Stimulated activated CD4-positive, alpha-beta T cell treated with anti-CD3 and anti-CD28 coated beads, Interleukin-4, amount 100 ng/mL, for 24 hours (primary cell): ENCODE measurements at places on chromosomes 3 and 15.

- no peak for DNase-seq
These were observed 28.8 kb downstream of the ATG7 start for GRCh38 chr3:11300970-11301369.

DNA sequence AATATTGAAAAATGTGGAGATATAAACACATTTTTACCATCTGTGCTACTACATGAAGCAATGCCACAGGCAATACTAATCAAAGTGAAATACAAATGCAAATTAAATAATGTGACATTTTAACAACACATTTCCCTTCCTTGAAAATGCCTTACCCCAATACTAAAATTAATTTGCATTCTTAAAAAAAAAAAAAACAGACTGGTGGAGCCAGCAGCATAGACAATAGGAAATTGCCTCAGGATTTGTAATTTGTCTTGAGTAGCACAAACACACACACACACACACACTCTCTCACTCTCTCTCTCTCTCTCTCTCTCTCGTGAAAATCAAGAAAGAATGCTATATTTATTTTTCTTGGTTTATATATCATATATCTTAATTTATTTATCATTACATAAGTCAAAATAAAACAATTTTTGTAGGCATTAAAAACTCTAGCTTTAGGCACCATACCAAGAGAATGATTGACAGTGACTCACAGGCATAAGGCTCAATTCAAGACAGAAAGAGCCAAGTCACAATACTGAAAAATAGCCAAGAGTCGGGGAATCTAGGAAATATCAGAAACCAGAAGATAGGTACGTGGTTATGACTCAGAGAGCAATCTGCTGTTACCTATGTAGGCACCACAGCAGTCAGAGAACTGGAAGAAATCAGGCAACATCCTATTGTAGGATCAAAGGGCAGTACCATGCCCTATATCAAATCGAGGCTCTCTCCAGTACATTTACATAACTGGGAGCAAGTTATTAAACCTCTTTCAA lies 23.0 kb downstream of the SUCNR1 start:
- no peak for DNase-seq

- no peak for DNase-seq
These were observed 10.5 kb downstream of the ACOX2 start for GRCh38 chr3:58526515-58526957.

DNA sequence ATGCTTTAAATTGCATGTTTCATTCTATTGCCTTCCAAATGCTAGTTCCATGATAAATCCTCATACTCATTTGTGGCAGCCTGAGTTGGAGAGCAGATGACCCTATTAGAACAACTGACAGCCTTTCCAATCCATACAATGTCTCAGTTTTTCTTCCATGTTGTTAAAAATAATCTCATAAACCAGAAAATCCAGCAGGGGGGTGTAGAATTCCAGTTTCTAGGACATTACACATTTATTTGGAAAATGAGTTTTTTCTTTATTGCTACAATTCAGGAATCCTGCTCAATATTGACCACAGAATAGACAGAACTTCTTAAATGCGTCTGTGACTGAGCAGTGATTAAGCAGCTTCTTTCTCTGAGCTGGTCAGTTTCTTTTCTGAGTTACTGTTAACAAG lies 174.2 kb upstream of the ATP10A start:
- no peak for DNase-seq

DNA sequence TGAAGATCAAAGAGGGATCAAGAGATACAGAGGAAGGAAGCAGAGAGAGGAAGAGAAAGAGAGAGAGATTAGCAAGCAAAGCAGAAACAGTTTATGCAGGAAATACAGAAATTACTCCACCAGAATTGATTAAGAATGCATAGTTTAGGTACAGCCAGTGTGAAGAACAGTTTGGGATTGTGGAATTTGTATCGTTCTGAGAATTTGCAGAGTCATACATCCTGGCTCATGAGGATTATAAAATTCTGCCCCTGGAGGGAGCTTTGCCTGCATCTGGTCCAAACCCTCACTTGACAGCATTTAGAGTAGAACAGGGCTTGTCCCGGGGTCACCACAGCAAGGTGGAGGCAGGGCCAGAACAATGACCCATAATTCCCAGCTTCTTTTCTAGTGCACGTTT lies 44.1 kb downstream of the MASP1 start:
- DNase-seq = no peak

- DNase-seq = no peak
These were observed 32.2 kb upstream of the LACTB start for GRCh38 chr15:63089260-63090043.

DNA sequence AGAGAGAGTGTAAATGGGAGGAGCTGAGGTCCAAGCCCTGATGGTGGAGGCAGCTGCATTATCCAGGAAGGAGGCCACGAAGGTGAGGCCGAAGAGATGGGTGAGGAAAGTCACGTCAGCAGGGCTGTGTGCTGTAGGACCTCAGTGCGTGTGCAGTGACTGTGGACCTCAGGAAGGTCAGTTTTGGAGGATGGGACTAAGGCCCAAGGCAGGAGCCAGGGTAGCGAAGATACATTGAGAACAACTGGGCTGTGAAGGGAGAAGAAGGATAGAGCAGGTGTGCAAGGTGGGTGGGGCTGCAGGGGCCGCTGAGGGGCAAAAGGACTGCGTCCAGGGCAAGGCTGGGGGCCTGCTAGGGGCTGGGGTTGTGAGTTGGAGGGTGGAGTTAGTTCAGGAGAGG lies 4.9 kb downstream of the KLHL40 start:
- DNase-seq = no peak

- peak; percentile 17 for DNase-seq
These were observed 21.4 kb downstream of the FEM1B start for GRCh38 chr15:68298882-68299381.

GRCh38 chr3:49166752-49167556 lies 823 bp upstream of the CCDC71 start:
- DNase-seq = no peak

DNA sequence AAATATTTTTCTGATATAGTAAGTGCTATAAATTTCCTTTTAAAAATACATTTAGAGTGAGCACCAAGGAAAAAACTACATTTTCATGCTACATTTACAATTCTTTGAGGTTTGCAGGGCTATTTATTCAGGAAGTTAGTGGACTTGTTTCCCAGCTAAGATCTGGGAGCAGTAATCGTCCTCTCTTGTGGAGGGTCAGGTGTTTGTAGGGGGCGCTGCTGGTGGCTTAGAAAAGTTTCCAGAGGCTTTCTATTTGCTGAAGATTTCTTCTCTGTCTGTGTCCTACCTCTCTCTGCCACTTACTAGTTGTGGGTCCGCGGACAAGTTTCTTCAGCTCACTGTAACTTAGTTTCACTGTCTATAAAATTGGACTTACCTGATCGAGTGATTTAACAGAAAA lies 163.9 kb downstream of the PEX5L start:
- no peak for DNase-seq

- DNase-seq = no peak
These were observed 46.8 kb downstream of the DNAJC13 start for GRCh38 chr3:132464066-132464465.

DNA sequence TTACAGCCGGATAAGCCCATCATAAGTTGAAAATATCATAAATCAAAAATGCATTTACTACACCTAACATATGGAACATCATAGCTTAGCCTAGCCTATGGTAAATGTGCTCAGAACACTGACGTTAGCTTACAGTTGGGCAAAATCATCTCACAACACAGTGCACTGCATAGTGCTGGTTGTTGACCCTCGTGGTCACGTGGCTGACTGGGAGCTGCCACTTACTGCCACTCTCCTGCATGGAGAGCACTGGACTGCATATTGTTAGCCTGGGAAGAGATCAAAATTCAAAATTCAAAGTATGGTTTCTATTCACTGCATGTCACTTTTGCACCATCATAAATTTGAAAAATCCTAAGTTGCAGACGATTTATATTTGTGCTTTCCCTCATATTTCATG lies 94.0 kb upstream of the CACNA2D3 start:
- no peak for DNase-seq

GRCh38 chr3:175989161-175989560 lies 1130.0 kb downstream of the NAALADL2 start:
- DNase-seq = no peak

GRCh38 chr3:32453346-32453745 lies 49.3 kb downstream of the CMTM6 start:
- DNase-seq = no peak

DNA sequence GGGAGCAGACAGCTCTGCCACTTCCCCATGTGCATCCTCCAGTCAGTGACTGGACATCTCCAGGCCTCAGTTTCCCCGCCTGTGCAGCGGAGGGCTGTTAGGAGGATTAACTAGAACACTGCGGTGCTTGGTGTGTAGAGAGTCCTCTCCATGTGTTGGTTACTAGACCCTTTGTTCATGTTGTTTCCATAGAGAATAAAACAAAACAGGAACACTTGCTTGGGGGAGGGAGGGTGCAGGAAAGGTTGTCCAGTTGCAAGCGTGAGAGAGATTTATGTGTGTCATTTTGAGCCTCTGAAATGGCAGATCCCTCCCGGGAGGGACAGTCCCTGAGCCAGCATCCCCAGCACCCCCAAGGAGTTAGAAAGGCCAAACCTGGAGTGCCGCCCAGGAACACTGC lies 184.0 kb upstream of the LYSMD4 start:
- no peak for DNase-seq

DNA sequence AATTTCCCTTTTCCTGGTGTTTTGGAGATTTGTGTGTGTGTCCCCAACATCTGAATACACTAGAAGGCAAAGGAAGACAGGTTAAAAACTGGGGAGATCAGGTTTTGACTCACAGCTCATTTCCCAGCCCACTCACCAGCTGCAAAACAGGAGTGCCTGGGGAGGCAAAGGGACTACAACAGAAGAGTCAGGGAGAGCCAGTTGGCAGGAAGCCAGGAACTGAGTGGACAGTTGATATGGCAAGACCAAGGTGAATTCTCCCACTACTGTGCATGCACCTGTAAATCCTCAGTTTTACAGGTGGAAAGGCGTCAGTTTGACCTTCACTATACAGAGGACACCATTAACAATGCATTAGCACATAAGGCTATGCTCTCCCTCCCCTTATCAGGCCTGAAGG lies 901.5 kb upstream of the SEMA6D start:
- no peak for DNase-seq

- DNase-seq = no peak
These were observed 298.9 kb upstream of the NR2F2 start for GRCh38 chr15:96031426-96032110.

DNA sequence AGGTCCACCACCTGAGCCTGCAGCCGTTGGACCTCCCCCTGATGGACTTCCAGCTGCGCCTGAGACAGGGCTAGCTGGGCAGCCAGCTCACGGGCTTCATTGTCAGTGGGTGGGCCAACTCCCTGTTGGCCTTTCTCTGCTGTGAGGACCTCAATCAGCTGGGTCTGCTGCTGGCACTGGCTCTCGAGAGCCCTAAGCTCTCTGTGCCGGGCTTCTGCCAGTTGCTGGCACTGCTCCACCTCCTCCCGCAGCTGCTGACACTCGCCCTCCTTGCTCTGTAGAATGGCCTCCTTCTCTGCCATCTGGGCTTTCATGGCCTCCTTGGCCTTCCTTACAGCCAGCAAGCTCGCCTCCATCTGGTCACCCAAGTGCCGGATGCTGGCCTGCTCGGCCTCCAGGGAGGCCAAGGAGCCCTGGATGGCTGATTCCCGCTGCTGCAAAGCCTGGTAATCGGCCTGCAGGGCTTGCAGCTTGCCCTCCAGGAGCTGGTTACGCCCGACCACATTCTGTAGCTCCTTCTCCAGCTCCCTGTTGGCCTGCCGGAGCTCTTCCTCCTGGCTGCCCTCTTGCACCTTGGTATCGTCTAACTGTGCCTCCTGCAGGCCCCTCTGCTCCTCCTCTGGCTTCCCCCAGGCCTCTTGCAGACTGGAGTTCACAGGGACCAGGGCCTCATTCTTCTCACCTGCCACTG lies 23.8 kb downstream of the CXCR6 start:
- DNase-seq = no peak

DNA sequence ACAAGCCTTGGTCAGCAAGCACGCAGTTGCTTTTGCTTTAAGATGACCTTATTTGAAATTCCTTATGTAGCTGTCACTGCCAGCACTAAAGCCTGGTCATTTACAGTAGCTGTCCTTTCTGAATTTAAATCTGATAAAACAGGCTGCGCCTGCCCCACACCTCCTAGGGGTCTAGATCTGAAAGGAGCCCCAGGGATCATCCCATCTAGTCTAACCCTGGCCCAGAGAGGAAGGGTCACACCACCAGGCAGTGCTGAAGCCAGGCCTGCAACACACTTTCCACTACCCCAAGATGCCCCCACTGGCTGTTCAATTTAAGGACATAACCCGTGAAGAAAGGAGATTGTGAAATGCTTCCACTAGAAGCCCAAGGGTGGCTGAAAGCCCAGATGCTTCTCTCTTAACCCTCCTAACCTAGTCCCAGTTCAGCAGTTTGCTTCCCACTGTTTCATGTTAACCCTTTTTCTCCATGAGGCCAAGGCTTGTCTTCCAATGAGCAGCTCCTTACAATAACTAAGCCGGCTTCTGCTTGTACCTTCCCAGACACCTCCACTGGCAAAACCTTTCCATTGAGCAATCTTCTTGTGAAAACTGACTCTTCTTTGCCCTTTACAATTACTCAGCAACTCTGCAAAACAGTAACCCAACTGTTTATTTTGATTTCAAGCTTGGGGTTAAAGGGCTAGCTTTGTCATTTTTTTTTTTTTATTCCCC lies 198.9 kb upstream of the LPP start:
- DNase-seq = no peak

- no peak for DNase-seq
These were observed 234.5 kb downstream of the UACA start for GRCh38 chr15:70528816-70529215.

DNA sequence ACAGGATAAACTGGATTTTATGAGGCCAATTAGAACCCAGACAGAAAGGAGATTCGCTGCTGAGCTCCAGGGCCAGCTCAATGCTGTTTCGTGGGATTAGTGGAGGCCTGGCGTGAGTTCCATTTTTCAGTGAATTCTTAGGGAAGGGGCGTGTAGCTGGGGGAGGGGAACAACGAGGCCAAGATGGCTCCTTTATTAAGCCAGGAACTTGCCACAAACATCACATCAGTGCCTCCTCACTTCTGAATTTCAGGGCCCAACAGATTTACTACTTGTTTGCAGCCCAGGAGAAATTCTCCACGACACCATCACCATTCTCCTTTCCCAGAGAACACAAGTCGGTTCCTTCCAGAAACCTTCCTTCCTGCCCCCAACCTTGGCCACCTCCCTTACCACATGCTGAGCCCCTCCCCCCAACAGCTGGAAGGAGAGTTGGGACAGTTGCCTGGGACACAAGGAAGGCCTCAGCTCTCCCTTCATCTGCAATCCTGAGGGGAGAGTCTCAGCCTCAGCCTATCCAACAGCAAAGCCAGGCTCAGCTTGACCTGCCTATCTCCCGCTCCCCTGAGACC lies 5.8 kb downstream of the IGDCC4 start:
- DNase-seq = no peak

DNA sequence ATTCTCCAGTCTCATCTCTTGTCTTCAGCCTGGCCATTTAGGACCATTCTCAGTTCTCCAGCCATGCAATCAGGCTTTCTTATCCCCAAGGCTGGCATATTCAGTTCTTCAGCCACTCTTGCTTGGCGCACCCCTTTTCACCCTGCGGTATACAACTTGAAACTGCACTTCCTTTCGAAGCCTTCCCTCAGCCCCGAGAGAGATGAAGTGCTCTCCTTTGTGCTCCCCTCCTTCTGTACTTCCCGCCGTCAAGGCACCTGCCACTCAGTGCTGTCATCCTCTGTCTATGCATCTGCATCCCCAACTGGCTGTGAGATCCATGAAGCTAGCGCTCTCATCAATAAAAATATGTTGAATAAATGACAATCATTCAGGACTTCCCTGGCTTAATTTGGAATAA lies 45.7 kb downstream of the MORC1 start:
- DNase-seq = peak; percentile 5
